ENCODE measurements at places on chromosomes 13 and 19.

GRCh38 chr13:112837371-112838037 is 131.5 kb upstream of the MCF2L start:
- DNase-seq: no peak

DNA sequence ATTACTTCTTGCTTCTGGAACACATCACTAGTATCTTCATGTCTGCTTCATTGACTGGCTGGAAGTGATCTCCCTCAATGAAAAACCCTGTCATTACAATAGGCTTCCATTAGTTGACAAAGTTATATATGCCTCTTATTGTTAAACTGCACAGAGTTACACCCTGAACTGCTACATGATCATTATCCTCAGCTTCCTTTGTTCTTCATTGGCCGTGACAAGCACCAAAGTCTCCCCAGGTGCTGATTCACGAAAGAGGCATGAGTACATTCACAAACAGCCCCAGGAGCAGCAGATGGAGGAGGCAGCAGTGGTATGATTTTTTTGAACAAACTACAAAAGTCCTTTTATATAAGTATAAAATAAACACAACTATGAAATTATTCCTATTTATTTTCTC is 51.4 kb downstream of the VWA8 start:
- DNase-seq: no peak

- no peak for DNase-seq
These were observed 260.4 kb upstream of the MIR17HG start for GRCh38 chr13:91086936-91087716.

DNA sequence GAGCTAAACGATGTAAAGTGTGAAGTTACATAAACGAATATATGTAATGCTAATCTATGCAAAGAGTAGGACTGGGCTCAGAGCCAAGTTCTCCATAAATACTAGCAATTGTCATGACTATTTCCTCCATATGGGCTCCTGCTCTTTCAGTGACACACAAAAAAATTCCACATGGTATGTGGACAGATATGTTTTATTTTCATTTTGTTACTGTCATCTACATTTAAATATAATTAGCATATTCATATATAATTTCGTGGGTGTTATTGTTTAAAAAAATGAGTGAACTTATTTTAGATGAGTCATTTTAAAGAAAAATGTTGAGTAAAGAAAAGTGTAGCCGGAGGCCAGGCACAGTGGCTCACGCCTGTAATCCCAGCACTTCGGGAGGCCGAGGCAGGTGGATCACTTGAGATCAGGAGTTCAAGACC is 5.0 kb upstream of the IGSF23 start:
- no peak for DNase-seq

- no peak for DNase-seq
These were observed 16.8 kb downstream of the ADGRE2 start for GRCh38 chr19:14761607-14762006.

DNA sequence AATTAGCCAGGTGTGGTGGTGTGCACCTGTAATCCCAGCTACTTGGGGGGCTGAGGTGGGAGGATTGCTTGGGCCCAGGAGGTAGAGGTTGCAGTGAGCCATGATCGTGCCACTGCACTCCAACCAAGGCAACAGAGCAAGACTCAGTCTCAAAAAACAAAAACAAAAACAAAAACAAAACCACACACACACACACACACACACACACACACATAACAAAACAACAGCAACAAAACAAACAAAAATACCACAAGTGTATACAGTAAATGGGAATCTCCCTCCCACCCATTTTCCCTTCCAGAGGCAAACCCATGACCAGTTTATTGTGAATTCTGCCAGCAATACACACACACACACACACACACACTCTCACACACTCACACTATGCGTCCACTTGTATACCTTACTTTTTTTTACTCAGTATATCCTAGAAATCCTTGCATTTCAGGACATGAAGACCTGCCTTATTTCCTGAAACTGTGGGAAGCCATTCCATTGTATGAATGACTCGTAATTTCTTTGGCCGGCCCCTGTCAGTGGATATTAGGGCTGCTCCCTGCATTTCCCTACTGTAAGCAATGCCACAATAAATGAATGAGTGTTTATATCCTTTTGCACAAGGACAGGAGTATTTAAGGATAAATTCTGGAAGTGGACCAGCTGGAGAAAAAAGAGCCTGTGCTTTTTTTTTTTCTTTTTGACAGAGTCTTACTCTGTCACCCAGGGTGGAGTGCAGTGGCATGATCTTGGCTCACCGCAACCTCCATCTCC is 6.9 kb upstream of the PLEKHF1 start:
- no peak for DNase-seq

GRCh38 chr13:102380012-102380411 is 21.8 kb downstream of the FGF14 start:
- DNase-seq: no peak

GRCh38 chr13:32021785-32022184 is 9.8 kb upstream of the FRY start:
- DNase-seq: no peak

DNA sequence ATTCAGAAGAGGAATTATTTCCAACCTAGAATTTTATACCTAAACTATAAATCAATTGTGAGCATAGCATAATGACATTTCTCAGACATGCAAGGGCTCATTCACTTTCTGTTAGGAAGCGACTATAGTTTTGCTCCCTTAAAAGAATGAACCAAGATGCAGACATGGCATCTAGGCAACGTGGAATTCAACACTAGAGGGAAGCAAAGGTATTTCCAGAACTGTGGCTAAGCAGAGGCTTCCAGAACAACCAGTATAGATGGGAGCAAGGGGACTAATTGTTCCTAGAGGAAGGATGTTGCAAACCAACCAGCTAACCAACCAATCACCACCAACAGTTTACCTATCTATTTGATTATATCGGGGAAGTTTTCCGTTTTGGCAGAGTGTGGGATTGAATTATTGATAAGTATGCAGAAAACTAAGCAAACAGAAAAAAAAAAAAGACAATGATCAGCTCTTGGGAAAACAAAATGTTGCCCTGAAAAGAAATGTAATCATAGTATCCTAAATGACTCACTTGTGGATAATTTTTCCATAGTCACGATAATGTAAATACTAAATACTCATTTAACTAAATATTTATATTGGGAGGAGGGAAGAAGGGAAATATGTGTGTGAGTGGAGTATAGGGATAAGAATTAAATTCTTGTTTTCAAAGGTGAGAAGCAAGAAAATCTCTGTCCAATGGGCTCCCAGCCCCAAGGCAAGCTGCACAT is 21.1 kb downstream of the ARL11 start:
- no peak for DNase-seq

DNA sequence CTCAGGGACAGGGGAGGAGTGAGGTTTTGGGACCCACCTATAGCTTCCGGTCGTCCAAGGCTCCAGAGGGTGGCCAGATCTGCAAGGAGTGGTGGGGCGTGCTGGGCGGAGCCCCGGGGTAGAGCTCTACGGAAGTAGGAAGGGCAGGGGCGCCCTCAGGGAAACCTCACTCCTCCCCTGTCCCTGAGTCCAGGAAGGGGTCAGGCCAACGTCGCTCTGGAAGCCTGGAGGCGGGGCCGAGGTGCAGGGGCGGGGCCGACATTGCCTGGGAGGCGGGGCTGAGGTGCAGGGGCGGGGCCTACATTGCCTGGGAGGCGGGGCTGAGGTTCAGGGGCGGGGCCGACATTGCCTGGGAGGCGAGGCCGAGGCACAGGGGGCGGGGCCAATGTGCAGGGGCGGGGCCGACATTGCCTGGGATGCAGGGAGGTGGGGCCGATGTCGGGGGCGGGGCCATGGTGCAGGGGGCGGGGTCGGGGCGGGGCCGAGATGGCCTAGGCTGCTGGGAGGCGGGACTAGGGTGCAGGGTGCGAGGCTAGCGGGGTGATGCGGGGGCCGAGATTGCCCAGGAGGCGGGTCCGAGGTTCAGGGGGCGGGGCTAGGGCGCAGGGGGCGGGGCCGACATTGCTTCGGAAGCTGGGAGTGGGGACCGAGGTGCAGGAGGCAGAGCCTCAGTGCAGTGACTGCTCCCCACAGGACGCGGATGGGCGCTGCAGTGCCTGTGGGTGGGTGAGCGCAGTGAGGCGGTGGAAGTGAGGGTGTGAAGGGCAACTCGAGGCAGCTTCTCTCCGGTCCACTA is 4.9 kb upstream of the PALM start:
- DNase-seq: no peak

- DNase-seq: no peak
These were observed 514 bp downstream of the PCID2 start for GRCh38 chr13:113207890-113208420.

DNA sequence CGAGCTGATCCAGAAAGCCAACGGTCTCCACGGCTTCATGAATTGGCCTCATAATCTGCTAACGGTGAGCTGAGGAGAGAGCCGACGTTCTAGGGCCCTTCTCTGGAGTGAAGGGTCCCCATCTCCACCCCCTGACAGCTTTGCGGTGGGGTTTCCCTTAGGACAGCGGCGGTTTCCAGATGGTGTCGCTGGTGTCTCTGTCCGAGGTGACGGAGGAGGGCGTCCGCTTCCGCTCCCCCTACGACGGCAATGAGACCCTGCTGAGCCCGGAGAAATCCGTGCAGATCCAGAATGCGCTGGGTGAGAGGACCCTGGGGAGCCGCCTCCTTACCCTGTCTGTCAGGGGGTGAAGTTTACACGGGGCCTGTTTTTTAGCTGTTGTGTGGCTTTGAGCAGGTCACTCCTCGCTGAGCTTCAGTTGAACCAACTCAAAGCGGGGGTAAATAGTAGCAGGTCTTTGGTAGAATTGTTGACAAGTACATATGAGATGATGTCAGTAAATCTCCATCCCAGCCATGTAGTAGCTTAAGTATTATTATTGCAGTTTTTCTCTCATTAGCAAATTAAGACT is 801 bp downstream of the QTRT1 start:
- DNase-seq: no peak

GRCh38 chr19:15438577-15438976 is 11.2 kb downstream of the WIZ start:
- no peak for DNase-seq

GRCh38 chr19:42125536-42125935 is 6.7 kb downstream of the POU2F2 start:
- no peak for DNase-seq

GRCh38 chr13:59532405-59532804 is 631.3 kb downstream of the DIAPH3 start:
- DNase-seq: no peak

- no peak for DNase-seq
These were observed 4.1 kb downstream of the HMG20B start for GRCh38 chr19:3576696-3577443.

GRCh38 chr19:6239401-6239844 is 40.4 kb downstream of the MLLT1 start:
- DNase-seq: no peak

DNA sequence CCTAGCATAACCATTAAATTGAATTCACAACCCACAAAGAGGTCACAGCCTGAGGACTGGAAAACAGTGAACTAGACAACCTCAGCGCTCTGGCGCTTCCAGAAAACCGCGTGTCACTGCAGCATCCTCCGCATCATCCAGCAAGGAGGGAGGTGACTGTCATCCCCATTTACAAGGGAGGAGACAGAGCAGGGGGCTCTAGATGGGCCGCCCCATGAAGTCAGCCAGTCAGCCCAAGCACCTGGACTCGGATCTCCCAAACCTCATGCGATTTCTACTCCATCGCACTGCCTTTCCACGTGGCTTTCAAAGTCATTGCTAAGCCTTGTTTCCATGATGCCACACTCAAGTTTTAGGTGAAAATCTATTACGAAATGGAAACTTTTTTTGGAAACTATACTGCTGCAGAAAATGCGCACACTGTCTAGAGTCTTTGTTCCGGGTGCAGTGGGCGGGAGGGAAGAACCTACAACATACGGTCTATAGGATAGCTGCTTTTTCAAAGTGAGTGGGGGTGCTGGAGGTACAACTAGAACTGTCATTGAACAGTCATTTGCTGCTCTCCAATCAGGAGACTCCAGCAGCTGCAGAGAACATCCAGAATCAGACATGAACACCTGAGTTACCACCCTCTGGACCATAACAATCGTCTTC is 2.8 kb downstream of the AP3D1 start:
- DNase-seq: no peak

- DNase-seq: no peak
These were observed 34.1 kb downstream of the NLRP12 start for GRCh38 chr19:53789708-53790678.

DNA sequence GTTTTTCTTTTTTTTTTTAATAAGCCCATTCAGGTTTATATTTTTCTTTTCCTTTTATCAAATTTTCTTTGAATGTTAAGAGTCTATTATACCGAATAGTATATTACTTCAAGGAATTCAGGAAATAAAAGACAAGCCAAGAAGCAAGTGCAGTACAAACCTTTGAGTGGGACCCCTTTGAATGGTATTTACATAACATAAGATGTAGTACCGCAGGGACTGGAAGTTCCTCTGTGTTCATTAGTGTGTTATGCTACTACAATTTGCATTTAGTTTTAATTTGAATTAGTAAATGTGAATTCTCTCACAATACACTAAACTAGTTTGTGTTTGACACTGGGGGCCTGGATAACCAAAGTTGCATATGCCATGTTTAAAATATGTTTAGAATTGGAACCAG is 339.5 kb downstream of the DCT start:
- DNase-seq: no peak

GRCh38 chr19:42370626-42371175 is 19.4 kb downstream of the CNFN start:
- DNase-seq: no peak

DNA sequence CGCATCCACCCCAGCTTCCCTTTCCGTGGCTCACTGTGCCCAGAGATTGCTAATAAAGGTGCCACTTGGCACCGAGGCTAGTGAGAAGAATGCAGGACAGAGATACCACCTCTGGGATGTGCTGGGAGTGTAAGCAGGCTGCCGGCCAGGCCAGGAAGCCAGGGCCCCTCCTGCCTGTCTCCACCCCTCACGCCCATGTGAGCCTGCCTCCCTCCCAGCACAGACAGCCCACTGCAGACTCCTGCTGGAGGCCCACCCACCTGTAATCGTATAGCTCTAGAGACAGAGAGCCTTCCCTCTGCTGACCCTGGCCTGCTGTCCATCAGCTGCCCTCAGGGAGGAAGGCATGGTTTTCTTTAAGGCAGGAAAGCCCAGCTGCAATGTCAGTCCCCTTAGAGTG is 13.9 kb downstream of the VSTM2B start:
- no peak for DNase-seq

- no peak for DNase-seq
These were observed 263.0 kb downstream of the B3GLCT start for GRCh38 chr13:31462766-31463165.

DNA sequence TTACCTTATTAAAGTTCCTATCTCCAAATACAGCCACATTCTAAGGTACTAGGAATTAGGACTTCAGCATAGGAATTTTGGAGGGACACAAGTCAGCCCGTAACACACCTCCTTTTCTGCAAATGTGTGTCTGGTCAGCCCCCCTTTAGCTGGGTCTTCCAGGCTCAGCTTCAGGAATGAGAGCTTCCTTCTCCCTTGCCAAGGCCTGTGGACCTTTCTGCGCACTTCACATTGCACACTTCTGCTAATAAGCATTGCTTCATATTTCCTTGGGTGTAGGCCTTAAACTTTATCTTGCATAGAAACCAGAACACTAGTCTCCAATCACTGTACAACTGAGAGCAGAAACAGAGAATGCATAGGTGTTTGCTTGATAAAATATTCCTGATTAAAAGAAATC is 4.5 kb upstream of the STK24 start:
- no peak for DNase-seq

DNA sequence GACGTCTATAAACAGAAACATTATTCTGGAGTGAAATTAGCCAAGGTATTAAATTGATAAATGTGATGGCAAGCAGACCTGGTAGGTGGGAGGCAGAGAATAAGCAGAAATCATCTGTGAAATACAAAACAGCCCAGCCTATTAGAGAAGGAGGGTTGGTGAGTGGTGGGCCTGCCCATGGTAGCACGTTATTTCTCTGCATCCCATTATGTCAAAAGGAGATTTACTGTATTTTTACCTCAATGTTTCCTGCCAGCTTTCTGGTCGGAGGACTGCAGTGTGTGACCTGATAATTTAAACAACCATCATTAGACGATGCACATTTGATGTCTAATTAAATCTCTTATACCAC is 200.9 kb downstream of the OXGR1 start:
- DNase-seq: no peak
